ENCODE measurements at places on chromosomes 12 and 14.

DNA sequence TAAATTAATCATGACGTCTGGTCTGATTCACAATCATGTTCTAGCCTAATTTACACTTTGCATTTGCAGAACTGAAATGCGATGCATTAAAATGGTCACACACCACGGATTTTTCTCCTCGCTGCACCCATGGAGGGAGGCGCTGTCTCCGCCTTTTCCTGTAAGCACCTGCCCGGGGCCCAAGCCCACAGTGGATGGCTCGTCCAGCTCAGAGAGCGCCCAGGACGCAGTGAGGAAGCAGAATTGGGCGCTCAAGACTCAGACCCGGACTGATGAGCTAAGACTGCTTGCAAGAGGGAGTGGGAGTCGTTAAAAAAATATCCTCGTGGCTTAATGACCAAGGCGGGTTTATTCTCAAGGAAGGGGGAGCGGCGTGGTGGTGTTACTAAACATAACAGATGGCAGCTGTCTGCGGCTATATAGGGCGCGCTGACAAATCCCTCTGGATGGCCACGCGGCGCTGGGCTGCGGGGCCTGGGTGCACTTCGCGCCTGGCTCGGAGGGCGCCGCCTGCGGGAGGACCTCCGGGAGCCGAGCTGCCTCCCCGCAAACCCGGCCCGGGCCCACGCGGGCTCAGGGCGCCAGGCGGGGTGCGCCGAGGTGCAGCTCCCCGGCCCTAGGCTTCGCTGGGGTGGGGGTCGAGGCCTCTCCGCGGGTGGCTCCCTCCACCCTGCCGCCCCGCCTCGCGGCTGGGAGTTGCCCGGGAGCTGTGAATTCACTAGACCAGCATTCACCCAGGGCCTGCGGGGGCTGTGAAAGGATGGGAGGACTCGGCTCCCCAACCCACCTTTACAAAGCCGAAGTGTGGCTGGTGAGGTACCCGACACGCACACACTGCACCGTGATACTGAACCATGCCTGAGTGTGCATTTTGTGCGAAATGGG is 78.7 kb downstream of the PPM1A start:
- no peak for DNase-seq

GRCh38 chr14:31189346-31190218 is 18.0 kb downstream of the HECTD1 start:
- no peak for DNase-seq

DNA sequence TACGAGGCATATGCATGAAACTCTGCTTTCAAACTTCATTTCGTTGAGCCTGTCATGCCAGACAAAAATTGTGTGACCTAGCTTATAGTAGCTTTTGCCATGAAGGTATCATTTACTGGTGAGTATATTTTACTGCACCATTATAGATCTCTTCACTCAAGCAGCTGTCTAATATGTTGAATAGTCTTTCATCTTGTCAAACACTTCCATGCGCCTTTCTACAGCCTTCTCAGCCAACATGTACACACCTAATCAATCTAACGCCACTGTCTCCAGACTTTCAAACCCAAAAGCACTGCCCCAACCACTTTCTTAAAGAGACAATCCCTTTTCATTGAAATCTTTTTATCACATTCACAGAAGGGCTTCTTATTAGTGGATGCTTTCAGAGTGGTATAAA is 757.4 kb downstream of the VRK1 start:
- DNase-seq, result no peak

- DNase-seq, result no peak
Measured at GRCh38 chr12:108305520-108305919, 33.6 kb downstream of the CMKLR1 start.

DNA sequence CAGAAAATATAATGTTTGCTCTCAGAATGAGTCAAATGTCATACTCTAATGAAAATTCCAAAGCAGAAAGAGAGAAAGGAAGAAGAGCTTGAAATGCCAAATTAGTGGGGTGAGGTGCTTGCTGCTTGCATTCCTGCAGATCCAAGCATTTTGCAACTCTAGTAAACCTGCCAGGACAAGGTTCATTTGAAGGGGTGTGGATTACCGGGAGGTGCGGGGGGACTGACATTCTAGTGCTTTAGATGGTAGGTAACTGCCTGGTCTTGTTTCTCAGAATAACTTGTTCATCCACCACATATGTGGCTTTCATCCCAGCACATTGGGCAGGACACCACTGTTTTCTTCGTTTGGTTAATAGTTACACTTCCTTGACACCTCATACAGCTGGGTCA is 144.4 kb downstream of the AKAP6 start:
- no peak for DNase-seq

- DNase-seq, result peak; percentile 36
Measured at GRCh38 chr12:57372233-57372632, 58.6 kb downstream of the R3HDM2 start.

DNA sequence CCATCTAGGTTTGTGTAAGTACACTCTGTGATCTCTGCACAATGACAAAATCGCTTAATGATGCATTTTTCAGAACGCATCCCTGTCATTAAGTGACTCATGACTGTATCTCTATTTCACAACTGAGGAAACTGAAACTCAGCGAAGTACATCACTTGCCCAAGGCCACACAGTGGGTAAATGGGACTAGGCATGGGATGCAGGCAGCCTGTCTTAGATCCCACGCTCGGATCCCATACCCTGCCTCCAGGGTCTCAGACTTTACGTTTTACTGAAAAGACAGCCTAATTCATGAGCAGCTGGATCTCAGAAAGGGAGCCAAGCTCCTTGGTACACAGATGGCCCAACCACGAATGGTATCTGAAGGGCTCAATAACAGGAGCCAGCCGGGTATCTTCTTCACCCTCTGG is 2.4 kb upstream of the MLEC start:
- DNase-seq, result no peak

GRCh38 chr12:82862876-82863649 is 176.4 kb downstream of the TMTC2 start:
- no peak for DNase-seq

DNA sequence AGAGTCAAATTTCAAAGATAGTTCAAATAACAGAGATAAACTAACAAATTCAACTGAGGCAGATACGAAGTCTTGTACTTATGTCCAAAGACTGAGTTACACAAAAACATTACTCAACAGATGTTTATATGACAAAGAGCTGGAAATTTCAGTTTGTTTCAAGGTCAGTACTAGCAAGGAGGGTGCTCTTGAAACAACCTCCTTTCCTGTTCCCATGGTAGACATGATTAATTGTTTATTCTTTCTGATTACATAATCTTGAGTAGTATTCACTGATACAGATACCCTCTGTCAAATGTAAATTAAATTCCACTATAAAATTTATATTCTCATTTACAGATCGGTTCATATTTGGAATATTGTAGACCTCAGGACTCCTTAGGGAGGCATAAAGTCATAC is 23.4 kb downstream of the TSPAN8 start:
- no peak for DNase-seq

- DNase-seq, result no peak
Measured at GRCh38 chr12:66624806-66625205, 54.1 kb downstream of the GRIP1 start.

GRCh38 chr12:80161612-80162011 is 62.3 kb downstream of the OTOGL start:
- DNase-seq, result no peak

Measured in A549 (cell line).